ENCODE measurements at places on chromosomes 1 and 21.
A peak's percentile ranks its signal among the peaks of the same experiment; 100 is the strongest.

DNA sequence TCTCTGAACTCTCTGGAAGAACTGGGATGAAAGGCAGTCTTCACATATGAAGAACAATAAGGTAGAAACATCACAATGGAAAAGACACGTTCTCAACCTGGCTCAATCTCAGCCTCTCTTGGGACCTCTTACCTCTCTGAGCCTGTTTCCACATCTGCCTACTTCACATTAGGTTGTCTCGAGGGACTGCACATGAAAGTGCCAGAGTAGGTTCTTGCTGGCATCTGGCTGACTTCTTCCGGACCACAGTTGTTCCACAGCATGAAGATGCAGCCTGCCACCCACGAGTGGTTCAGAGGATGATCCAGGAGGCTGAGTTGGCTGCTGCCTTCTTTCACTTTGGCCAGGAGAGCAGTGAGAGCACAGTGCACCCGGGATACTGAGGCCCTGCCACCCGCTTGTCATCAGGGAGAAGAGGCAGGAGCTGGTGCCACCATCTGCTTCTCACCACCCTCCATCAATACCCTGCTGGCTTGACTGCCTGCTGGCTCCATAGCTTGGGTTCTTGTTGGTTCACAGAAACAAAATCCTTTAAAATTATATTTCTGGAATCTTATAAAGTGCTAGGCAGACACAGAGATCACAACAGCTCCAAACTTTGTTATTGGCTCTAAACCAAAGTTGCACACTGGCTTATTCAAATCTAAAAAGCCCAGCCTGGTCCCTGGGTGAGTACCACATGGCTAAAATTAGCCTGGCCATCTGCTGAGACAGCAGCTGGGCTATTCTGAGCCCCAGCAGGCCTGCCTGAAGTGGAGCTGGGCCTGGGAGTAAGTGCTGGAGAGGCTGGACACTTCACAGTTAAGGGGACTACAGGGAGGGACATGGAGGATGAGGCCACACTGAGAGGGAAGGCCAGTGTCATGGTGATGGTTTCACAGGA, 46.9 kb upstream of the LIN9 start:
- no peak for DNase-seq

- DNase-seq = no peak
Observed at GRCh38 chr21:32372755-32373154, 20.1 kb downstream of the URB1 start.

GRCh38 chr1:10943991-10944730, 68.3 kb upstream of the TARDBP start:
- DNase-seq = peak; percentile 12

GRCh38 chr1:29467989-29468900, 231.9 kb downstream of the PTPRU start:
- no peak for DNase-seq

DNA sequence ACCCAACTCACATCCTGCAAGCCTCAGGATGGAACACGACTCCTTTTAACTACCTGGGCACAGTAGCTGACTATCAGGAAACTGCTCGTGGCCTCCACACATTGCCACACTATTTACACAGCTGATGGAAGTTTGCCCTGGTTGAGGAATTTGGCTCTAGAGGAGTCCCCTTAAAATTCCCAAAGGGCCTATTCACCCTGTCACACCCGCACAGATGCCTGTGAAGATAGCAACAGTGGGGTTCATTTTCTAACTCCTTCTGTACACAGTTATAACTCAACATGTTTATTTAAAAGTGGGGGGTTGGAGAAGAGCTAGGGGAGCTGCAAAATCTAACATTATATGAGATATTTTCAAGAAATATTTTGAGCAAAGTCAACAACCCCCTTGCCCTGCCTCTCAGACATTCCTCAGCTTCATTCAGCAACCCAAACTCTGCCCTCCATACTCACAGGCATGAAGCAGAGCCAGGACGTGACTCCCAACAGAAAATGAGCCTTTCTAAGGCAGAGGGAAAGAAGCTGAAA, 35.8 kb upstream of the CCN1 start:
- DNase-seq = peak; percentile 78

- no peak for DNase-seq
Observed at GRCh38 chr1:28812669-28813468, 899 bp downstream of the OPRD1 start.

DNA sequence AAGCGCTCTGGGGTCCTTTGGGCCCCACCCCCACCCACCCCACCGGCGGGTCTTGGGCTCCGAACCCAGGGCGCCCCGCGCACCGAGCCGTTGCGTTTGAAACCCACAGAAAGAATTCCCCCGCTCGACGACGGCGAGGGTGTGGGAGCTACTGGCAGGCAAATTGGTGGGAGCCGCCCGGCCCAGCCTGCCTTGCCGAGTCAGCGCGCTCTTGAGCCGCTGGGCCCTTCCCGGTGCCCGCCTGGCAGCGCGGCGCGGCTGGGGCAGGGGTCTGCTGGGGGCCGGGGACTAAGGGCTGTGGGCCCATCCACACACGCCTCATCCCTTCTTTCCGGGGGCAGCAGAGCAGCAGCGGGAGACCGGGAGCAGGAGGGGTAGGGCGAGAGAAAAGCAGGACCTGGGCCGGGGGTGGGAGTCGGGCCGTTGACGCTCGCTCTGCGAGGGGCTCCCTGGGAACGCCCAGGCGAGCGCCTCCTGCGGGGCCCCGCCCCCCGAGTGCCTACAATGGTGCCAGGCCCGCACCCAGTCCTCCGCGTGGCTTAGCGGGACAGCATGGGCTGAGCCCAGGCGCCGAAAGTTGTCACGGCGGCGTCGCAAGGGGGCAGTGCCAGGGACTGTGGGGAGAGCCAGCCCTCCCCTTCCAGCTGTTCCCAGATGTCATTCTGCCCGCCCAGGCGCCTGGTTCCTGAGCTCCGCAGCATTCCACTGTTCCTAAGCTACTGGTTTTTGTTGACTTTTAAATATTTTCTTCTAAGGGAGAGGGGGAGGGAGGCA, at the start of gene C1orf94:
Gene C1orf94, plus strand, starts transcription at position 78 of the 774 bp plus-strand sequence. CDS start 883 bp downstream, outside the sequence.
- DNase-seq = no peak

DNA sequence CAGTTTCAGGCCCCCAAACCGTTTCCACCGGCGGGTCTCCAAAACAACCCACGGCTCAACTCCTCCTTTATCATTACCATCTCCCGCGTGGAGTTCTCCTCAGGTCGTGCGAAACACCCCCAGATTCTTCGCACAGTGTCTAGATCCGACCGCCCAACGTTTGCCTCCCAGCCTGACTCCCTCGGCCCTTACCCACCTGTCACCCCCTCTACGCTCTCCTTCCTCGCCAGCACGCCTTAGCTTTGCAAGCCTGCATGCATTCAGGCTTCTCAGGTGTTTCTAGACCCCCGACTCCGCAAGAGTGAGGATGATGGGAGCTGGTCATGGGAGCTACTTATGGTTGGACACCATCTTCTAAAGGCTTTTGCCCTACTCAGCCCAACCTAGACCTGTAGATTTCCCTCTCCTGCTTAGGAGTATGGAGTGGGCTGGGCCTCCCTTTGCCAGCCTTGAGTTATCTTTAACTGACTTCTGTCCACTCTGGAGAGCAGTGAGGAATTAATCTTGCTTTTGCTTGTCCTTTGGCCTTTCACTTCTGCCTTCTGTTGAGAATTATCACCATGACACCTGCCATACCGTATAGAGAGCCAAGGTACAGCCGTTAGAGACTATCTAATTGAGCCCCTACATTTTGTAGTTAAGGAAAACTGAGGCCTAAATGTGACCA, 865 bp downstream of the ATP5IF1 start:
- DNase-seq = no peak

GRCh38 chr1:26956321-26956720, 3.9 kb downstream of the KDF1 start:
- DNase-seq = no peak

DNA sequence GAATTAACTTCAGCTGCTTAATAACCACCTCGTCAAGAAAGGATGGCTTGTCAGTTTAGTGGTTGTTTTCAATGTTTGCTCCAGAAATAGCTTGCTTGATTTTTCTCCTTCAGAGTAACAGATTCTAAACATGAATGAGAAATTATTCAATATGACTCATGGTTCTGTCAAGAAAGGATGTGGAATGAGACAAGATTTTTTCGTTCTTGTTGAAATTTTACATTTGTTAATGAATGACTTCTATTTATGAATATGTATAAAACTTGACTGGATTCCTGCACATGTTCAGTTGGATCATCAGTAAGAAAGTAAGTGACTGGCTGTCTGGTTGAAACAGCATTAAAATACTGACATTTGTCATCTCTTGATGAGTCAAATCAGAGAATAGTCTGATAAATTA, 38.3 kb downstream of the IFI44 start:
- peak; percentile 65 for DNase-seq

GRCh38 chr1:169708647-169709046, 2.8 kb downstream of the SELL start:
- DNase-seq = no peak

DNA sequence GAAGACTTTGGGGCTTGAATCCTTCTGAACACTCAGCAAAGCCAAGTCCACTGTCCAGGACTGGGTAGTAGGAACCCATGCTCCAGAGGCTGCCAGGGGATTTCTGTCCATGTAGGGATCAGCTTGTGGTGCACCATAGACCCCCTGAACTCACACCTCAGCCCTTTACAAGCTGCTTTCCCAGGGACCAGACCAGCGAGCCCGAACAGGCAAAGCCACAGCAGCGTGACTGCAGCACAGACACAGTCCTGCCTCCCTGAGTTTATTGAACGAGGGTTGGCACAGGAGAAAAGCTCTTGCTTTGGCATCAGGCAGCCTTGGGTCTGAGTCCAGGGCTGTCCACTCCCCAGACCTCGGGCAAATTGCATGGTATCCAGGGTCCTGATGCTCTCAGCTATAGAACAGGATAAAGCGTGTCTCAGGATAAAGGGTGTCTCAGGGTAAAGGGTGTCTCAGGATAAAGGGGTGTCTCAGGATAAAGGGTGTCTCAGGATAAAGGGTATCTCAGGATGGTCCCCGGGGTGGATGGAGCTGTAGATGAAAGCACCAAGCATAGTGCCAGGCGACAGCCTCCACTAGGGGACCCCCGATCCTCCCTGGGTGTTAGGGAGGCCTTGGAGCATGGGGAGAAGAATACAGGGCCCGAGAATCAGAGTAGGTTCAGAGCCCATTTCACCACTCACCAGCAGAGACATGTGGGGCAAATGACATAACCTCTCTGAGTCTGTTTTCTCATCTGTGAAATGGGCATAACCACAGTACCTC, 648.8 kb downstream of the NPHP4 start:
- no peak for DNase-seq

- DNase-seq = peak; percentile 49
Observed at GRCh38 chr21:44892536-44893277, 19.2 kb upstream of the PTTG1IP start.

DNA sequence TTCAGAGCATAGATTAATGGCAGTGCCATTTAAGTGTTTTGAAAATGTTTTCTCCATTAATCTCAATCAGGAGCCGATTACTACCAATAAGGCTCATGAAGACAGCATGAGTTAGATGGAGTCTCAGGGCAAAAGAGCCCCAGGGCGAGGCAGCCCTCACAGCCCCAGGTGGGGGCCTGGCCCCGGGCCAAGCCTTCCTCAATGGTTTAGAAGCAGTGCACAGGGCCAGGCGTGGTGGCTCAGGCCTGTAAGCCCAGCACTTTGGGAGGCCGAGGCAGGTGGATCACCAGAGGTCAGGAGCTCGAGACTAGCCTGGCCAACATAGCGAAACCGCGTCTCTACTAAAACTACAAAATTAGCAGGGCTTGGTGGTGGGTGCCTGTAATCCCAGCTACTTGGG, 348.1 kb upstream of the VAMP3 start:
- no peak for DNase-seq

GRCh38 chr1:78620666-78621065, 418 bp downstream of the IFI44L start:
- DNase-seq = no peak

DNA sequence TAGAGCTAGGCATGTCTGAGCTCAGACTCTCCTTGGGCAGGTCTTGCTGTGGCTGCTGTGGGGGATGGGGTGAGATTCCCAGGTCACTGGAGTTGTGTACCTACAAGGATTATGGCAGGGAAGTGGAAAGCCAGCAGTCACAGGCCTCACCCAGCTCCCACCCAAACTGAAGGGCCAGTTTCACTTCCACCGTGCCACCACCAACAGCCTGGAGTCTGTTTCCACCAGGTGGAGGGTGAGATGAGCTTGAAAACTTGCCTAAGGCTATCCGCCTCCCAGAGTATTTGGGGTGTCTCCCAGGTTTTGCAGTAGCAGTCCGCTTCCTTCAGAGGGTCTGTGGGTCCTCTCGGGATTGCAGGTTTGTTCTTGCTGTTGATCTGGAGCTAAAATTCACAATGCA, 327.7 kb downstream of the PTPRC start:
- no peak for DNase-seq

GRCh38 chr1:165844114-165844798, 16.8 kb downstream of the UCK2 start:
- DNase-seq = no peak

GRCh38 chr1:27218736-27219135, 15.7 kb upstream of the WDTC1 start:
- DNase-seq = no peak

DNA sequence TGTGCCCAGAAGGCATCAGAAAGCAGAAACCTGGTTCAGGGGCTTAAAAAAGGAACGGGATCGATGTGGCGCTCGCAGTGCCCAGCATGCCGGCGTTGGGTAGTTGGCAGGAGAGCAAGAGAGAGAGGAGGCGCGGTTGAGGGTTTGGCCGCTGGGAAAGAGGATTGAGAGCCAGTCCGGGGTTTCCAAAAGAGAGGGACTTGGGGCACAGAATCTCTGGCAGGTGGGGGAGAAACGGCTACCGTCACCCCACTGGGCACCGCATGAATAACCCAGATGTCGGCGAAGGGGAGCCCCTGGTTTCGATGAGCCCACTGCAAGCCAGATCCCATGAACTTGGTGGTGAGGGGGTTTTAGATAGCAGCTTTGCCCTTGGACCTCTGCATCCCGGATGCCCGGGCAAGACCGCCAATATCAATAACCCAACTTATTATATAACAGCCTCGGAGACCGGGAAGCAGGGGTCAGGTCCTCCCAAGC, 60.4 kb upstream of the ACOT11 start:
- DNase-seq = no peak

- no peak for DNase-seq
Observed at GRCh38 chr1:117760485-117760884, 154.6 kb downstream of the TENT5C start.

DNA sequence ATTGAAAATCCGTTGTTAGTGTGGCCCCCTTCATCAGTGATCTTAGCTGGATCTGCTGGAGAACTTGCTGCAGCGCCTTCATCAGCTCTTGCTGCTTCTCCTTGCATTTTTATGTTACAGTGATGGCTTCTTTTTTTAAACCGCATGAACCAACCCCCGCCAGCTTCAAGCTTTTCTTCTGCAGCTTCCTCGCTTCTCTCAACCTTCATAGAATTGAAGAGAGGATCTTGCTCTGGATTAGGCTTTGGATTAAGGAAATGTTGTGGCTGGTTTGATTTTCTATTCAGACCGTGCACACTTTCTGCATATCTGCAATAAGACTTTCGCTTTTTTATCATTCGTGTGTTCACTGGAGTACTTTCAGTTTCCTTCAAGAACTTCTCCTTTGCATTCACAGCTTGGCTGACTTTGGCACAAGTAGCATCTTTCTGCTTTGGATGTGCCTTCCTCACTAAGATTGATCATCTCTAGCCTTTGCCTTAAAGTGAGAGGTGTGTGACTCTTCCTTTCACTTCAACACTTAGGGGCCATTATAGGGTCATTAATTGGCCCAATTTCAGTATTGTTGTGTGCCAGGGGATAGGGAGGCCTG, 13.1 kb downstream of the RNF187 start:
- DNase-seq = no peak

Measured in fibroblast of skin of right biceps (primary cell).